Foreskin keratinocyte (primary cell): ENCODE measurements at places on chromosomes 2 and 18. TPM values are rescaled to one million over a fixed set of nuclear protein-coding genes. Genes with fewer than 3 reads are reported as not detected.

The CD8B gene
- total RNA-seq: not detected in 2 replicates

The FAM124B gene
- total RNA-seq: not detected in 2 replicates

The LOXHD1 gene
- total RNA-seq: not detected in 2 replicates

The NOSTRIN gene
- total RNA-seq: not detected in 2 replicates

The GKN2 gene
- not detected in 2 replicates for total RNA-seq

The C2orf80 gene
- total RNA-seq: not detected in 2 replicates

The B4GALT6 gene
- total RNA-seq: 7.8 and 8.3 TPM in 2 replicates

The PNO1 gene
- total RNA-seq: 26.8 and 29.6 TPM in 2 replicates

The GDF7 gene
- total RNA-seq: not detected in 2 replicates

The KCNF1 gene
- 0.04 TPM in 1 of 2 replicates, not detected in the other for total RNA-seq

The REEP1 gene
- total RNA-seq: 0.11 and 0.14 TPM in 2 replicates

The CNGA3 gene
- total RNA-seq: not detected in 2 replicates
